ENCODE measurements at places on chromosomes 7 and 10.

- no peak for DNase-seq
- H3K27me3 ChIP-seq, result no peaks in the 10 kb centered on the region
- H3K27ac ChIP-seq, result no peak overlapping the region
- H3K36me3 ChIP-seq, result no peaks in the 10 kb centered on the region
These were observed 44.5 kb downstream of the STARD3NL start for GRCh38 chr7:38222481-38223096.

- H3K27ac ChIP-seq, result no peak overlapping the region
- H3K4me3 ChIP-seq, result no peak overlapping the region
- H3K27me3 ChIP-seq, result no peaks in the 10 kb centered on the region
These were observed 447.8 kb upstream of the FZD8 start for GRCh38 chr10:36089790-36090440.

GRCh38 chr7:46160861-46161260, 239.8 kb upstream of the IGFBP3 start:
- H3K27me3 ChIP-seq, result no peaks in the 10 kb centered on the region
- no peak overlapping the region for H3K4me3 ChIP-seq
- H3K4me1 ChIP-seq, result peaks cover under 1% of the 10 kb centered on the region
- H3K27ac ChIP-seq, result no peak overlapping the region
- no peaks in the 10 kb centered on the region for H3K36me3 ChIP-seq

GRCh38 chr10:69505636-69506318, 54.5 kb downstream of the TSPAN15 start:
- H3K4me3 ChIP-seq, result no peak overlapping the region
- H3K4me1 ChIP-seq, result peaks cover 5% of the 10 kb centered on the region
- no peaks in the 10 kb centered on the region for H3K27me3 ChIP-seq
- no peak overlapping the region for H3K27ac ChIP-seq
- H3K36me3 ChIP-seq, result no peaks in the 10 kb centered on the region

GRCh38 chr10:64113792-64114191, 592.6 kb downstream of the REEP3 start:
- no peak overlapping the region for H3K27ac ChIP-seq
- no peak overlapping the region for H3K4me3 ChIP-seq
- no peaks in the 10 kb centered on the region for H3K36me3 ChIP-seq
- H3K27me3 ChIP-seq, result no peaks in the 10 kb centered on the region

GRCh38 chr10:123722351-123722750, 56.2 kb downstream of the GPR26 start:
- no peak overlapping the region for H3K27ac ChIP-seq
- H3K27me3 ChIP-seq, result no peaks in the 10 kb centered on the region
- H3K36me3 ChIP-seq, result no peaks in the 10 kb centered on the region
- no peak overlapping the region for H3K4me3 ChIP-seq

- DNase-seq, result no peak
- no peak overlapping the region for H3K4me3 ChIP-seq
- H3K4me1 ChIP-seq, result no peaks in the 10 kb centered on the region
- no peaks in the 10 kb centered on the region for H3K27me3 ChIP-seq
- peaks cover 2% of the 10 kb centered on the region for H3K36me3 ChIP-seq
- H3K27ac ChIP-seq, result peak overlapping the region; percentile 15
These were observed 254.8 kb downstream of the MAD1L1 start for GRCh38 chr7:1977876-1978441.

- H3K4me3 ChIP-seq, result no peak overlapping the region
- no peaks in the 10 kb centered on the region for H3K27me3 ChIP-seq
- no peak for DNase-seq
- H3K27ac ChIP-seq, result no peak overlapping the region
- no peaks in the 10 kb centered on the region for H3K4me1 ChIP-seq
These were observed 208.5 kb downstream of the EBF3 start for GRCh38 chr10:129755621-129756020.

- no peaks in the 10 kb centered on the region for H3K4me1 ChIP-seq
- no peaks in the 10 kb centered on the region for H3K27me3 ChIP-seq
- no peak overlapping the region for H3K4me3 ChIP-seq
These were observed 67.9 kb upstream of the ANTXRL start for GRCh38 chr10:46218921-46219320.

DNA sequence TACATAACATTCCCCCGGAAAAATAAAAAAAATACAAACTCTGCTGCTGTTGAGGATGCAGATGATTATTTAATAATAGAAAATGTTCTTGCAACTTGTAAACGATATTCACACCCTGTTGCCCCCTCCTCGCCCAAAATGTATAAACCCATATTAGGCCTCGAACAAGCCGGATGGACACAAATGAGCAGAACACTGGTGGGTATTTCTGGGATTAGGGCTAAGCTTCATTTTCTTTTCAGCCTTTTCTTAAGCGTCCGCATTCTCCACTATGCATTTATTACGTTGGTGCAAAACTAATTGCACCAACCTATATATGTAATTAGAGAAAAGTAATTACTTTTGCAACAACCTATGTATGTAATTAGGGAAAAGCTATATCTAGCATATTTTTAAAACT, 349 bp upstream of the GNG11 start:
- H3K36me3 ChIP-seq, result no peaks in the 10 kb centered on the region
- no peaks in the 10 kb centered on the region for H3K27me3 ChIP-seq
- no peak overlapping the region for H3K27ac ChIP-seq

DNA sequence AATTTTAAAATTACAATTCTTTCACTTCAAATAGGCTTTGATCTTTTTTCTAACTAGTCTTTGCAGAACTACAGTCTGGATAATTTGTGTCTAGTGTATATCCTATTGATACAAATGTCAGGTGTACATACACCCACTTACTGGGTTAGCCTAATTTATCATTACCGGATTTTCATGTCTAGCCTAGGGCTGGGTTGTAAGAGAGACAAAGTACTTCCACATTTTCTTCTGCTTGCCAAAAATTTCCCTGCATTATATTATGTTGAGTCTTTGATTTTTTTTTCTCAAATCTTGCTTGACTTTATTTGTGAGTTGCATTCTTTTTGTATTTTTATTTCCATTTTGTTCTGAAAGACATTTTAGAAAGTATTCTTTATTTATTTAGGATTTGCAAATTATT, 284.8 kb upstream of the FZD8 start:
- H3K4me1 ChIP-seq, result no peaks in the 10 kb centered on the region
- H3K36me3 ChIP-seq, result no peaks in the 10 kb centered on the region
- H3K27me3 ChIP-seq, result no peaks in the 10 kb centered on the region
- no peak overlapping the region for H3K4me3 ChIP-seq
- no peak for DNase-seq

GRCh38 chr7:69218576-69218975, 379.7 kb upstream of the AUTS2 start:
- DNase-seq, result no peak
- H3K4me1 ChIP-seq, result no peaks in the 10 kb centered on the region
- no peaks in the 10 kb centered on the region for H3K27me3 ChIP-seq
- H3K4me3 ChIP-seq, result no peak overlapping the region

DNA sequence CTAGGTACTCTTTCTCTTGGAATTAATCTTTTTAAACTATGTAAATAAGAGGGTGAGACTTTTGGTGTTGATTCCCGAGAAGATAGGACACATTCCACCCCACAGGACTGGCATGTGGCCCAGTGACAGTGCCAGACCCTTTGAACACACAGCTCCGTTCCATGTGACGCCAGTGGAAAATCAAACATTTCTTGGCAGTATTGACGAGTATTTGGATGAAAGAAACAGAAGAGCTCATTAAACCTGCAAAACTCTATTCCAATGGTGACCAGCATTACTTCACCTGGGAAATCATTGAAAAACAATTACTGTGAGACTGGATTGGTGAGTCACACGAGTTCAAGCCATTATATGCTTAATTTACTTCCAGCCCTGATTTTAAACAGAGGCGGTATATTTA, 25.8 kb downstream of the AKR1E2 start:
- H3K27ac ChIP-seq, result no peak overlapping the region
- no peak overlapping the region for H3K4me3 ChIP-seq
- H3K4me1 ChIP-seq, result peaks cover 10% of the 10 kb centered on the region

GRCh38 chr7:128959296-128959695, 21.6 kb downstream of the IRF5 start:
- H3K4me3 ChIP-seq, result no peak overlapping the region
- DNase-seq, result no peak
- peaks cover 3% of the 10 kb centered on the region for H3K36me3 ChIP-seq

DNA sequence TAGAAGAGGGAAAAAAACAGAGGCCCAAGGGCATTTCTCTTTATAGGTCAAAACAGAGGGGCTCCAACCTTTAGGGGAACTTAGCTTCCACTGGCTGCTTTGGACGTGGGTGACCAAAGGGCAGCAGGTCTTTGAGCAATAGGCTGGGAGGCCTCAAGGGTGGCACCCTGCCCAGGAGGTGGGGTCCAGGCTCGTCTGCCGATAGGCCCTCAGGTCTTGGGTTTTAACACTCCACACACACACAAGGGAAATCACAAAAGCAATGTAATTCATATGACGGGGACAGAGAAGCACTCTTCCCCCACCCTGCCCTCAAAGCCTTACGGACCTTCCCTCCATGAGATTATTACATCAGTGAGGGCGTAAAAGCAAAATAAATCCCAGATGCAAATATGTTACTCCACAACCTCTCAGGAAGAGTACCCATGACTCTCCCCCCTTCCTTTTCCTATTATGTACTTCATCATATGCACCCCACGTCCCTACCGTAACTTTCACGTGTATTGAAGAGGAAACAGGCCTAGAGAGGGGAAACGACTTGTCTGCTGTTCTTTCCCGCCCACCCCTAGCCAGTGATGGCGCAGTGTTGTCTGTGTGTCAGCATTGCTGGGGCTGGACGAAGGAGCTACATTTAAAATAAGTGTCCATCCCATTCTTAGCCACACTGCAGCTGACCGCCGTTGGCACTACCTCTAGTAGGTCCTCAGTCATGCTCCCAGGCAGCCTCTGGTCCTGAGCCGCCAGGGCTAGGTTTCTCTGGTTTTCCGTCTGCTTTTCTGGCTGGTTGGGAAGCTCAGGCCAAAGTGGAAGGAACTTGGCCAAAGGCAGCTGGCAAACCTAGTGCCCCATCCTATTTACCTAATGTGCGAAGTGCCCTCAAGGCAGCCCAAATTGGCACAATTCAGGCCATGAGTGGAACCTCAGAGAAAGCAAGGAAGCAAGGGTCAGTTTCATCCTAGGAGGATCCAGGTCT, 2.1 kb downstream of the PCBD1 start:
- H3K27me3 ChIP-seq, result no peaks in the 10 kb centered on the region
- H3K4me1 ChIP-seq, result peaks cover 14% of the 10 kb centered on the region
- peaks cover 14% of the 10 kb centered on the region for H3K36me3 ChIP-seq
- peak overlapping the region; percentile 26 for H3K27ac ChIP-seq

DNA sequence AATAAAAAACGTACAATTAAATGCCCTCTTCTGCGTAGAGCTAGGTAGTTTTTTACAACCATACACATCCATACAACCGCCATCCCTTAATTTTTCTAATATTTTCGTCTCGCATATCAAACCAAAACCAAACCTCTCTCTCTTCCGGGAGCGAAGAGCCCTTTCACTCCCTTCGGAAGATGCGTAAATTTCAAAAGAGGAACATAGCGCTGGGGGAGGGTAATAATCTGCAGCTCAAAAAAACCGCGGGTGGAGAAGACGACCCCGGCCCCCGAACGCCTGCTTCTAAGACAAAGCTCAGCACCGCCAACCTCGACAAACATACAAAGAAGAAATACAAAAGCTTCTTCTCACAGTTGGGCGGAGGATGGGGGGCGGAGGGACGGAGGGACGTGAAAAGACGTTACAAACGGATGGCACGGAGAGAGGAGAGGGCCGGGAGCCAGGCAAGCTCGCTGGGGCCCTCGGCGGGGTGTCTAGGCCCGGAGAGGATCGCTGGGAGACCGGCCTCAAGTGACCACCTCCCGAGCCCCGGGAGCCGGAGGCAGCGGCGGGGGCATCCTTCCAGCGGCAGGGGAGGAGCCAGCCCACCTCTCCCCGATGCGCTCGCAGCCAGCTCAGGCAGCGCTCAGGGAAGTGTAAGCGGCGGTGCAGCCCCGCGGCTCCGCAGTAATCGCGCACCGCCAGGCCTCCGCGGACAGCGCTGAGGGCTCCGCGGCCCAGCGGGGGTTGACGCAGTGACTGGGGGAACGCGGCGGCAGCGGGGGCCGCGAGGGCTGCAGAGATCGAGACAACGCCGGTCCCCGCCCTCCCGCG, 851 bp downstream of the MKRN1 start:
- no peaks in the 10 kb centered on the region for H3K27me3 ChIP-seq
- no peak for DNase-seq
- H3K27ac ChIP-seq, result peak overlapping the region; percentile 84
- H3K4me1 ChIP-seq, result no peaks in the 10 kb centered on the region

DNA sequence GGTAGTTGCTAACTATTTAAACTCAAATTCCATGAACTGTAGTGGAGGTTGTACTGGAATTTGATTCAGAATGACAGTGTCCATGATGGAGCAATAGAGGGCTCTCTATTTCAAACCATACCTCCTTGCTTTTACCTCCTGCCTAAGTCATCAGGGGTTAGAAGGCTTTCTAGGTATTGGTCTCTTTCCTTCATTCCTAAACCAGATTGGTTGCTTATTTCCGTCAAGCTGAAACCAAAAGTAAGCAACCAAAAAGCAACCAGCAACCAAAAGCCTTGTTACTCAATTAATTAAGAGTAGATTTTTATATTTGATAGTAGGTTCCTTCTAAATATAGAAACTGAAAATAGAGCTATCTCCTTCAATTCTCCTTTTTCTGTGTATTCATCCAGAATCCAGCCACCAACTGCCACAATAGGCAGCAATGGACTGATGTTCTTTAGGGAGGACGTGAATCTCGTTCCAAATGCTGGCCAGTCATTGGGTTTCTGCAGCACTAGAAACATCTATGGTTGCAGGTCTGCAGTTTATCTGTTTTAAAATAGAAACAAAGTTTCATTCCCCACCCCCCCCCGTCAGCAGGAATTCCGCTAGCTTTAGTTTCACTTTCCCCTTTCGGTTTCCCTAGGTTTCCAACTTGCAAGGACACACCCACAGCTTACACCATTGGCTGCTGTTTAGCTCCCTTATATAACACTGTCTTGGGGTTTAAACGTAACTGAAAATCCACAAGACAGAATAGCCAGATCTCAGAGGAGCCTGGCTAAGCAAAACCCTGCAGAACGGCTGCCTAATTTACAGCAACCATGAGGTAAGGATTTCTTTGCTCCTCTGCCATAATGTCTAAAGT, at the start of gene IFIT1:
TSS of gene IFIT1 (plus strand) at position 717 of the 850 bp plus-strand sequence. CDS start at position 807, 90 bp downstream.
- H3K4me3 ChIP-seq, result peak within 1 kb of the TSS; percentile 26
- H3K27ac ChIP-seq, result no peak within 1 kb of the TSS
- H3K27me3 ChIP-seq, result no peaks in the 10 kb centered on the region
- no peak for DNase-seq

Data from Caco-2 (cell line).